ENCODE measurements at places on chromosomes 1 and 21.

DNA sequence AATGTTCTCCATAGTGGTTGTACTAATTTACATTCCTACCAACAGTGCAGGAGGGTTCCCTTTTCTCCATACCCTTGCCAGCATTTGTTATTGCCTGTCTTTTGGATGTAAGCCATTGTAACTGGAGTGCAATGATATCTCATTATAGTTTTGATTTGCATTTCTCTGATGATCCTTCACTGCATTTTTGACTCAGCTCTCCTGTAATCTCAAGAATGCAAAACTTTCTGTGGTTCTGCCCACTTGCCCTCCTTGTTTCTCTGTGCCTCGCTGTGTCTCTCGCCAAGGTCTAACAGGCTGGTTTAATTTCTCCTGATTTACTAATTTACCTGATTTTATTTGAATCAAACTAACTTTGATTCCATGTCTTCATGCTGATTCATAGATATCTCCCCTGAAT lies 407.9 kb downstream of the ZP4 start:
- no peak for DNase-seq

- DNase-seq = no peak
Observed at GRCh38 chr1:166089804-166090203, 77.0 kb downstream of the FAM78B start.

DNA sequence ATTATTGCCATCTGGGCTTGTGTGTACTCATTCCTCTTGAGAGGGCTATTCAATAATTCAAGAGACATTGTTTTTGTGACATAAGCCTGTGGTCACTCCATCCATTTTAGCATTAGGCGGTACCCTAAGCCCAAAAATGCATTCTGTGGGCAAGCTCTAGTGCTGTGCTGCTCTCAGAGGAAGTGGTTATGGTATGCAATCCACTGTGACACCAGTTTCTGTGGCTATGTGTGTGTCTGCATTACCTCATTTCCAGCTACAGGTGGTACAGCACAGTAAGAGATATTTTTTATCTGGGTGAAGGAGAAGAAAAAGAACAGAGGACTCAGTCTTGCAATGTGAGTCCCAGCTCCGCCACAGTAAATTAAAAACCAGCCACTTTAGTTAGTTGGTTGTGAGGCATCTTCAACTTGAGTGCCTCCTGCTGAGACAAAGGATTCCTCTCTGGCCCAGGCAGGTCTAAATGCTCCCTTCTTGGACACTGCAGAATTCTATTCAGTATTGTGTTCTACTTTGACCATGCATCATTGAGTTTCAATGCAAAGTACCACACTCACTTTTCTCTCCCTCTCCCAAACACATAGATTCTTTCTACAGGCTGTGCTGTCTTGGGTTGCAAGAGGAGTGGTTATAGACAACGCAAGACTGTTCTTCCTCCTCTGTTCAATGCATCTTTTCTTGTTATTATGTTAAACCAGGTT lies 777.8 kb upstream of the BRINP3 start:
- no peak for DNase-seq

DNA sequence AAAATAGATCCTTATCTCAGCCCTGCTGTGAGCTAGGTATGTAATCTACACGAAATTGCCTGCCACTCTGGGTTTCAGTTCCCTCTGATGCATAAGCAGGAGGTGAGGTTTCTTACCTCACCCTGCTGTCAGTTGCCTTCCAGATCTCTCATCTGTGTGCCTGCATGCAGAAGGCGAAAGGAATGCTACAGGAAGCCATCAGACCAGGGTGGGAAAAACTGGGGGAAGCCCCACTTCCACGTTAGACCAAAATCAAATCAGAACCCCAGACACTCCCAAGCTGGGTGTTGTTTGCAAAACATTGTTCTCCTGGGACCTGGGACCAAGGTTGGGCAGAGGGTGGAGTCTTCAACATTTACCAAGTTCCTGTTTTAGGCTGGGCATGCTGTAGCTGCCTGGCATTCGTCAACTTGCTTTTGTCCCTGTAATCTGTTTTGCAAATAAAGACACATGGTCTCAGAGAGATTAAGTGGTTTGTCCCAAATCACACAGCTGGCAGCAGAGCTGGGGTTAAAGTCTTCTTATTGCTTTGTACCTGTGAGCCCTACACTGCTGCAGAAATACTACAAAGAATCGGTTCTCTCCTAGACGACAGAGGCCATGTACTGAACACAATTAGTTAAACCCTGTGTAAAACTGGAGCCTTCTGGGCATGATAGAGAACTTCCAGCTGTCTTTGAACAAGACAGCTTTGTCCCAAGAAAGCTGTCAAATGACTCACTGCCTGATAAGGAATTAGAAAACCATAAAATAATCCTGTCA lies 389.7 kb upstream of the RUNX1 start:
- DNase-seq = no peak

DNA sequence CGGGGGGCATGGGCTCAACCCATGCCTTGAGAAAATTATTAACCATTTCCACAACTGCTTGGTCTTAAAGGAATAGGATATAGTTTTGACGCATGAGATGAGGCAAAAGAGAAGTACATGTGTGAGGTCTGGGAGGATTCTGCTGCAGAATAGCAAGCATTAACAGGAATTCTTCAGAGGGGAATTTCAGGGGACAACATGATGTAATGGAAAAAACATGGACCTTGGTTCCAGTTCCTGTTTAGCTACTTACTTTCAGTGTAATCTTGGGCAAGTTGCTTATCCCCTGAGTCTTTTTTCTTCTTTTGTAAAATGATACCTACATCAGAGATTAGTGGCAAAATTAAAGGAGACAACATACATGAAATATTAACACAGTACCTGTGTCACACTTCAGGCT lies 85.6 kb downstream of the PRRX1 start:
- no peak for DNase-seq

DNA sequence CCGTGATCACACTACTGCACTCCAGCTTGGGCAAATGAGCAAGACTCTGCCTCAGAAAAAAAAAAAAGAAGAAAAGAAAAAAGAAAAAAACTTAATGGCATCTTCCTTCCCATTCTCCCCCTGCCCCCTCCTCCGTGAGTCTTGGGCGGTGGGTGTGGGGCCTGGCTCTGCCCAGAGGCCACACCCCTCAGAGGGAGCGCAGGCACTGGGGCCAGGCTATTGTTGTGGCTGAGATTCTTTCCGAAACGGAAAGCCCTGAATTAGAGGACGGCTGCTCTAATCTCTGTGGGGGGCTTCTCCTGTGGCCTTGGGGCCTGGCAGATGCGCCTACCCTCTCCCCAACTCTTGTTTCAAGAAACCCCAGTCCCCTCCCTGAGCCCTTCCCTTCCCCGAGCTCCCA lies 4.1 kb upstream of the FAM110D start:
- no peak for DNase-seq

- peak; percentile 60 for DNase-seq
Observed at GRCh38 chr1:36160949-36161485, 5.1 kb downstream of the MAP7D1 start.

- DNase-seq = no peak
Observed at GRCh38 chr1:211643324-211644212, 31.9 kb downstream of the NEK2 start.

- DNase-seq = no peak
Observed at GRCh38 chr1:157279138-157279801, 141.1 kb upstream of the ETV3 start.

- no peak for DNase-seq
Observed at GRCh38 chr1:72526926-72527325, 244.6 kb upstream of the NEGR1 start.

DNA sequence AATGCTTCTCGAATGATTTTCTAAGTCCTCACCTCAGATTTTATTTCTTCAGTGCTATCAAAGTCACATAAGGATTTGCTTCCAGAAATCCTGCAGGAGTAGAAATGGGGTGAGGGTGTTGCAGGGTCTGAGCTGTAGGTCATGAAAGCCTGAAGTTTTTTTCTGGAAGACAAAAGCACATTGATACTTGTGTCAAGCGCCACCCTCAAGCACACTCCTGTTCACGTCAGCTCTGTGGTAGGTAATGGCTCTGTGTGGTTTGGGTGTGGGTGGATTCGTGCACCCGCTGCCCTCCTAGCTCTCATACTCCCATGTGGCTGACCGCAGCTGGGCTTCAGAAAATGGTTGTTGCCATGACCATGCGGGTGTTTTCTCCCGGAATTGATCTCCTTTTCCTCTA lies 39.9 kb downstream of the AKNAD1 start:
- DNase-seq = peak; percentile 66

DNA sequence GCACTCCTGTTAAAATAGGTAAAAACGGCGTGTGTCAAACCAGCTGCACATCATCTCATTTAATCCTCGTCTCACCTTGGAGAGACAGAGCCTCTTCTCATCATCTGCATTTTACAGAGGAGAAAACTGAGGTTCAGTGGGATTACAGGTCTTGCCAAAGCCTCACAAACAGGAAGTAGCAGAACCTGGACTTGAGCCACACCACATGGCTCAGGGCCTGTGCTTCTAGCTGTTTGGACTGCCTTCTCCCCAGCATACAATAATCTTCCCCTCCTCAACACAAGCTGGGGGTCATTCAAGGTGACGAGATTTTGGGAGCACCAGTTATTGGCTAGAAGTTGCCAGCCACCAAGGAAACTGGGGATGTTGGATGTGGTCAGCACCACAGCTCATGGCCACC lies 167.9 kb upstream of the ZC3H12A start:
- DNase-seq = no peak

DNA sequence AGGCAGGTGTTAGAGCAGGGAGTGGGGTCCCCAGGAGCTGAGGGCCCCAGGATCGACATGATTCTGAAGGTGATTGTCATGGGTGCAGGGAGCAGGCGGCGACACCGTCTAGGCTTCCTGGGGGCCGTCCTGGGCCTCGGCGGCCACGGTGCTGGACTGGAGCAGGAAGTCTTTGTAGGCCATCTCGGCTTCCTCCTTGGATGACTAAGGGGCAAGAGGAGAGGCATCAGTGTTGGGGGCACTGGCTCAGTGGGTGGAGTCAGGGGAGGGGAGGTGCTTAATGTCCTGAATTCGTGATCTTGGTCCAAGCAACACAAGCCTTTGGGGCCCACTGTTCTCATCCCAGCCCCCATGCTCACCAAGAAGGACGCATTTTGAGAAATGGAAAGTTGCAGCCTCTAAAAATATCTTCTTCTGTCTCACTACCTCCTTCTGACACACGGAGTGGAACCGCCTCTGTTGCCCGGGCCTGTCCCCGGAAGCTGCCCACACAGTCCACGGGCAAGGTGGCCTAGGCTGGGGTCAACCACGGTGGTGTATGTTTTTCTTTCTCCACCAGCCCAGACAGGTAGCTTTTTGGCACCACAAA lies 8.6 kb upstream of the FCMR start:
- no peak for DNase-seq

DNA sequence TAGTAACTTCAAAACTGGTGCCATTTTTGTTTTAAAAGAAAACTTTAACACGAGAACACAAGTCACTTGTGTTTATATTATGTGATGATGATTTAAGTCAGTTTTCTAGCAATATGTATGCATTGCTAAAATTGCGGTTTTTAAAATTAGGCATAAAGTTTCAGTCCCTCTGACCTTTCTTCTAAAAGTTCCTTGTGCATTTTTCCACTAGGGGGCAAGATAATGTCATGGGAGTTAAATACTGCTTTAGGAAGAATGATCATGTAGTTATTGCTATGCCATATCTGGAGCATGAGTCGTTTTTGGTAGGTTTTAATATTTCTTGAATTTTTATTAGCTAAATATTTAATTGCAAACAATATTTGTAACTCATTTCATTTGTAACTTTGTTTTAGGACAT lies 10.7 kb downstream of the CDC7 start:
- peak; percentile 42 for DNase-seq

DNA sequence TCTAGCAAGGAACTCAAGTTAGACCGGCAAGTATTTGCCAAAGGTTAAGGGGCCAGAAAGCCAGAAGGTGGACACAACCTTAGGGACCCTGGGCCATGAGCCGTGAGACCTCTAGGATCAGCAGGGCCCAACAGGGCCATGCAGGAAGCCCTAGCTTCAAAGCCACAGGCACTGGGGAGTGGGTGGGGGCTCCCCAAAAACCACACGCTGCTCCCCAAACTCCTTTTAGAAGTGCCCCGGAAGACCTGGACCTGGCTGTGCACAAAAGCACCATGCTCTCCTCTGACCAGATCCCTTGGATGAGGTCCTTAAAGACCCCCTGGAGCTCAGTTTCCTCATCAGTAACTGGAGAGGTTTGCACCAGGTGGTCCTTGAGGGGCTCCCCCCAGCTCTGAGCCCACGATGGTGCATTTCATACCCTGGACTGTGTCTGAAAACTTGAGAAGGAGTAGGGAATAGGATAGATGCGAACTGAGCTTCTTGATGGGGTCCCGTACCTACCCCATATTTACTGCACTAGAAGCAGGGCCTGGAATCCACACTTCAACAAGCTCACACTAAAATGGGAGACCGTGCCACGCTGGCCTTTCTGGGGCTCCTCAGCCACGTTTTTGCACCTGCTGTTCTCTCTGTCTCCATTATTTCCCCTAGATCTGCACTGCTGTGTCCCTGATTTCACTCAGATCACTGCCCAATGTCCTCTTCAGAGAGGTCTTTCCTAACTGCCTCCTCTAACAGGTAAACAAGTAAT lies 40.6 kb upstream of the LBR start:
- DNase-seq = no peak

GRCh38 chr1:182718311-182718710 lies 33.9 kb upstream of the RGS8 start:
- no peak for DNase-seq

- DNase-seq = no peak
Observed at GRCh38 chr1:156525856-156526489, 25.4 kb upstream of the MEF2D start.

DNA sequence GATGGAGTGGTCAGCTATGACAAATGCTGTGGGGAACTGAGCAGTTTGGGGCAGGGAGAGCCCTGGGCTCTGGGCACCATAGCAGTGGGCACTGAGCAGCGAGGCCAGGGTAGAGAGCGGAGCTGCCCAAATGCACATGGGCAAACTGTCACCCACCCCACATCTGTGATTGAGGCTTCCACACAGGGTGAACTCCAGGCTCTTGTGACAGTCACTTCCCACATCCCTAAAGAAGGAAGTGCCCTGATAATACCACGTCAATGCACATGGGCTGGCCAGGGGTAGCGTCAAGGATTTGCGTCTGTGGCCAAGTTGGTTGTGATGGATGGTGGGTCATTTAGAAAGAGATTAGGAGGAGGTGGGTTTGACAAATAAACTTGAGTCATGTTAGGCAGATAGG lies 2.6 kb upstream of the GUCA2B start:
- DNase-seq = no peak

DNA sequence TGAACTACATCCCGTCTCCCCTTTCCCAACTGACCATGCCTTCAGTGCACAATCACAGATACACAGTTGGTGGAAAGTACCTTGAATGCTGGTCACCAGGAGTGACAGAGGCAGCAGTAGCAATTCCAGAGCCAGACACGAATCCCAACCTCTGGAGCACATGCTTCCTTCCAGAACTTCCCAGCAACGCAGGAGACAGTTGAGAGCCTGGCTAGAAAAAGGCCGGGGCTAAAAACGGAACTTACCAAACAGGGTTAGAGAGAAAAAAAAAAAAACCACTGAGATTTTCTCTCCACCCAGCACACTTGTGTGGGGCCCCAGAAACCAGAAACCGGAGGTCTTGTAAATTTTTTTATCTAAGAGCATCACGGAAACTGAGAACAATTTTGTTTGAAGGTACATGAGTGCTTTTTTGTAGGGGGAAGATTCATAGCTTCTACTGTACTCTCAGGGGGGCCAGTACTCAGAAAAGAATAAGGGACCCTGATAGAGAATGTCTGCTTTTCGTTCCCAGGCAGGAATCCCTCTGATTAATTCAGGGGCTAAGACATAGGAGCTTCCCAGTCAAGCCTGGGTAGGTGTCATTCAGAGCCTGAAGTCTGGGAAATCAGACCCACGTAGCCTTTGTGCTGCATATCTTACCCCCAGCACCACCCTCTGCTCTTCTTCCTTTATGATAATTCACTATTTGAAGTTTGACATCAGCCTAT lies at the start of gene CD48:
Gene CD48 (minus strand): TSS at position 221 of the 710 bp plus-strand sequence. CDS start 59 bp downstream, at position 162.
- no peak for DNase-seq
